ENCODE measurements at places on chromosomes 6 and 20. TPM values are rescaled to one million over a fixed set of nuclear protein-coding genes. Genes with fewer than 3 reads are reported as not detected.

Gene ABHD16B
- not detected for polyA plus RNA-seq

Gene ISM1
- polyA plus RNA-seq, result 0.68 TPM

Gene TOX2
- 0.10 TPM for polyA plus RNA-seq

Gene C6orf132
- 20.2 TPM for polyA plus RNA-seq

Gene OTOR
- not detected for polyA plus RNA-seq

Gene SLC17A3
- not detected for polyA plus RNA-seq

Gene PDE7B
- polyA plus RNA-seq, result not detected

Gene MUCL3
- polyA plus RNA-seq, result not detected

Gene BPIFA1
- not detected for polyA plus RNA-seq

Gene BMP7
- polyA plus RNA-seq, result not detected

Gene CRISP2
- polyA plus RNA-seq, result not detected

Gene THBD
- 1.8 TPM for polyA plus RNA-seq

Gene SAMD5
- 0.76 TPM for polyA plus RNA-seq

Gene HRH3
- not detected for polyA plus RNA-seq

Gene COL11A2
- polyA plus RNA-seq, result 0.13 TPM

Gene CDS2
- 15.9 TPM for polyA plus RNA-seq

Gene BIRC7
- not detected for polyA plus RNA-seq

Gene POFUT1
- 16.8 TPM for polyA plus RNA-seq
